ENCODE measurements at places on chromosomes 11 and 22. TPM values are rescaled to one million over a fixed set of nuclear protein-coding genes. Genes with fewer than 3 reads are reported as not detected.

DNA sequence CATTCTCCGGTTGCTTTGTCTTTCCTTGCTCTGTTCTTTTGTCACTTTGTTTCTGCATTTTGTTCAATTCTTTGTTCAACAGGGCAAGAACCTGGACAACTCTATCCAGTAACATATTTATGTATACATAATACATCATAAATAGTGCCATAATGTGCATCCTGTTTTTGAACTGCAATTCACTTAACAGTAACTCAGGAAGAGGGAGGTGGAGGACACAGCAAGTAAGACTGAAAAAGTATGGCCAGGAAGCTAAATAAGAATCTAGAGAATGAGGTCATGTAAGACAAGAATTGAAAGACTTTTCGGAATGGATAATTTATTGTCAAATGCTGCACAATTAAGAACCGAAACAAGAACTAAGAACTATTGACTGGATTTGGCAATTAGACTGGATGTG is 29.2 kb upstream of the CHORDC1 start:
- H3K36me3 ChIP-seq = no peaks in the 10 kb centered on the region
- no peak for DNase-seq
- H3K4me1 ChIP-seq = no peaks in the 10 kb centered on the region
- no peak overlapping the region for H3K27ac ChIP-seq

The OR51B2 gene
- total RNA-seq = not detected

DNA sequence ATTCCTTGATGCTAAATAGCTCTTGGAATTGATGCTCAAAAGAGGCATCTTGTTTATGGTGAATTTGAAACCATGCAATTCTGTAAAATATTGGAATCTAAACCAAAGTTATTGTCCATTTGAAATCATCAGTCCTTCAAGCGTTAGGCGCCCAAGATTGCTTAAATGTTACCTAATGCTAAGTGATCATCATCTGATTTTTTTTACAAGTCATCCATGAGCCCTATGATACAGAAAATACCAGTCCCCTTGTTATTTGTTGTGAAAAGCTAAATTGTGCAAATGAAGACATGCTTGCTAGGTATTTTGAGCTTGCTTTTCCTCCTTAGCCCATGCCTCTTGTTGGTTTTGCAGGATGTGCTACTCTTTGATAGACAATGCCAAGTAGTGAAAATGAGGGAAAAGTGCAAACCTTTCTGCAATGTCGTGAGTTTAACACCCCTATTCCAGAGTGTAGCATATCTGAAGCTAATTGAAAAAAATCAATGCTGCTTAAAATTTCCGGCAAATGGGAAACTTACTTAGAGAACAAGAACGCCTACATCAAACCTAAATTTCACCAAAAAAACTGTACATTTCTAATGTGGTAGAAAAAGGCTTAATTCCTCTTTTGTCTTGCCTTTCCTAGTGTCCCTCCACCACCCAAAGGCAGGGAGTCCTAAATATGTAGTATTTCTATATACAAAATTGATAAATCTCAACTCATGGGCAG is 1.9 kb downstream of the GRK3 start:
- H3K4me1 ChIP-seq = peaks cover 56% of the 10 kb centered on the region
- H3K36me3 ChIP-seq = no peaks in the 10 kb centered on the region
- H3K27ac ChIP-seq = no peak overlapping the region
- peaks cover 17% of the 10 kb centered on the region for H3K27me3 ChIP-seq
- DNase-seq = no peak

GRCh38 chr11:57427727-57428082 is 784 bp upstream of the SLC43A3 start:
- no peak for DNase-seq
- H3K4me1 ChIP-seq = peaks cover 15% of the 10 kb centered on the region
- no peaks in the 10 kb centered on the region for H3K36me3 ChIP-seq
- H3K4me3 ChIP-seq = no peak overlapping the region
- H3K27ac ChIP-seq = no peak overlapping the region

DNA sequence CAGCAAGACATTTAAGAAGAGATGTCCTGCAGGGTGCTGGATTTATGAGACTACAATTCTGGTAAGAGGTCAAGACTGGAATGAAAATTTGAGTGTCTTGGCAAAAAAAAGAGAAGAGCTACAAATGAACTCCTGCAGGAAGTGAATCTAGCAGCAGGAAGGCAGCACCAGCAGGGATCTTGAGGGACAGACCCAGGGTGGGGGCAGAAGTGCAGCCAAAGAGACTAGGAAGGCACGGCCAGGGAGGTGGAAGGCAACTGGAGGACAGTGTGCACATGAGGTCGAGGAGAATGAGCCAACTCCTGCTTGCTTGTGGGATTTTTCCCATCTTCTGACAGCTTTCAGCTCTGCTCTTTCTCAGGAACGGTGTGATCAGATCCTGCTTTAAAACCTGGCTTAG is 263.2 kb downstream of the BUD13 start:
- H3K27ac ChIP-seq = no peak overlapping the region
- no peaks in the 10 kb centered on the region for H3K27me3 ChIP-seq
- no peaks in the 10 kb centered on the region for H3K36me3 ChIP-seq
- no peak overlapping the region for H3K4me3 ChIP-seq
- H3K4me1 ChIP-seq = peaks cover 32% of the 10 kb centered on the region

The OR8G5 gene
- not detected for total RNA-seq

The APOA5 gene
- 0.35 TPM for total RNA-seq
